ENCODE measurements at places on chromosomes 2 and 18.

GRCh38 chr2:236939271-236939670, 146.4 kb upstream of the COPS8 start:
- no peak for DNase-seq

DNA sequence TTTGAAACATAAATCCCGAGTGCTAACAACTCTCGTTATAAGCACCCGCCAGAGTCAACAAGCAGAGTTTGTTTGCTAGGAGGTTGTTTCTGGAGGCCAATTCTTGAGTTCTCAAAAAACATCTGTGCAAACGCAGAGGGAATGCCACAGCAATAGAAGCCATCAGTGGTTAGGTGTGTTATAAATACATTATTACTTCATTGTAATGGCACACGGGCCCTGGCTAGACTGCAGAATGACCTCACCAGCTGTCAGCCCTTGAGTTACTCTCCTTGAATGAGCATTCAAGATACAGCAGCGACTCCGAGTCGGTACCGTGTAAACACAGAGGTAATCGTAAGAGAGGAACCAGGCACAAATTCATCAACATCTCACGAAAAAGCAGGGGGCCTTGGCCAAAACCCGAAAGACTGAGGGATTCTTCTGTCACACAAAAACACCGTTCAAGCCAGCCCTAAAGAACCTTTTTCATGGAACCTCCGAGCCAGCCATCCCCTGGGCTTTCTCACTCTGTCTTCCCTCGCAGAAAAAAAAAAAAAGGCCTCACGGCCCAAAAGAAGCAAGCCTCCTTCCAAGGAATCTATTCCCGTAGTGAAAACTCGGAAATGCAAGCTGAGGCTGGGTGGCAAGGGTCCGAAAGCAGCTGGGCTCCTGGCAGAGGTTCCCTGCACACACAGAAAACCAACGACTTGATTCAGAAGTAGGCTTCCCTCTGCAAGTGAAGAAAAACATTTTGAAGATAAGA, 133.7 kb upstream of the MEIS1 start:
- DNase-seq: no peak

DNA sequence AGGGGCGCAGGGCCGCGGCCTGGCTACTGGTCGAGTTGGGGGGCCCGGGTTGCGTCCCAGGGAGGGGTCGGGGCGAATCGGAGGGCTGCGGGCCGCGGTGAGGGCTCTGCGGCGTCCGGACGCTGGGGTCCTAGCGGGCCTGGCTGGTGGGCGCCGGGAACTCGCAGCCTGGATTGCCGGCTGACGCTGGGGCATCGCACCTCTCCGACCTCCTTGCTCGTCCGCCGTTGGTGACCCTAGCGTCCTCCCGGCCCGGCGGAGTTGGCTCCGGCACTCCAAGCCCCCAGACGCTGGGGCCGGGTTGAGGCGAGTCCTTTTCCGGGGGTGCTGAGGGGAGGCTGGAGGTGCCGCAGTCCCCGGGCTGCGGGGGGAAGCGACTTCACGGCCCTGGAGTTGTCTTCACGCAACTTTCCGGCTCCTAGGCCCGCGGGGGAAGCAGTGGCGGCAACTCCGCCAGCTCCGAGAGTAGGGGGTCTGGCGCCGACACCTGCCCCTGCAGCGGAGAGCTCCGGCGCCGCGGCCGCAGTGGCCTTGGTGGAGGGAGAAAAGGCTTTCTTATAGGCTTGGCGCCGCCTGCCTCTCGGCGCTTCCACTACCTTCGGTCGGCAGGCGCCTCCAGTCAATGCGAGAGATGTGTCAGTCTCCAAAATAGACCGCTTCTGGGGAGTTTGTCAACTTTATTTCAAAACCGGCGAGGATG, 70.3 kb downstream of the HAUS1 start:
- DNase-seq: no peak

DNA sequence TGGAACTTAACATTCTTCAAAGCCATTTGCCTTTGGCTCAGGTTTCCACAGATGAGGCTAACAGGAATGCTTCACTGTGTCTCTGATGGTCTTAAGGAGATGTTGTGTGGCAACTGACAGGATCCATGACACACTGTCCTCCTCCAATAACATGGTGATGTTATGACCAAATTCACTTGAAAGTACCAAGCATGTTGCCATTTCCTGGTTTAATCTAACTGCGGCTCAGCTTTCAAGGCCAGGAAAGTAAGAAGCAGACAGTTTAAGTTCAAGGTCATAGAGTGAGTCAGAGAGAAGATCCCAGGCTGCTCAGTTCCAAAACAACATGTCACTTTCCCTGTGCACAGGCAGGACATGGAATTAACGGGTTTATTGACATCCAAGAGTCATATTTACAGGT, 513.6 kb downstream of the STK39 start:
- no peak for DNase-seq

- no peak for DNase-seq
These were observed 54.5 kb upstream of the GPR45 start for GRCh38 chr2:105186967-105187498.

DNA sequence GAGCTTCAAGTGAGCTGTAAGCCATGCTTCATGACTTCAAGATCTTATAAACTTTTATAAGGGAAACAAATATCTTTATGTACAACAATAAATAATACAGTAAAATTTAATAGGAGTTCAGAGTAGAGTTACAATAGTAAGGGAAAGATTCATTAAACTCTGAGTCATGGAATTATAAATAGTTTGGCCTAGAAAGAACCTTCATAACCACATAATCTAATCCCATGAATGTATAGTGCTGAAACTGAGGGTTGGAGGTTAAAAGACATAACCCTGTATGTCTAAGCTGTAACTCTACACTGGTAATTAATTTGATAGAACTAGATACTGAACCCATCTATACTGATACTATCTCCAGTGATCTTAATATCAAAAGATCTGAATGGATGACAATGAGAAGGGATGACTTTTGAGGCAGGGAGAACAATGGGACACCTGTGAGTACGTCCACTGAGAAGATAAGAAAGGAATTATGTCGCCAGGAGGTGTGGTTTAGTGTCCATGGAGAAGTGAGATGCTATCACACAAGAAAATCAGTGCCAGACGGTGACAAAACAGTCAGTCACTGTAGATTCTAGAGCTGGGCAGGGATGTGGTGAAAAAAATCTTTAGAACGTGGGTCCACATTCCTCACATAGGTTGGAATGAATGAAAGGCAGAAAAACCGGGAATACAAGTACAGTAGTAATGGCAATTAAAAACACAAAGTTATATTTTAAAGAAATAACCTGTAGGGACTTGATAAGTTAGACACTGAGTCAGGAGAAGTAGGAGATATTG, 1.1 kb downstream of the IL1F10 start:
- DNase-seq: no peak

DNA sequence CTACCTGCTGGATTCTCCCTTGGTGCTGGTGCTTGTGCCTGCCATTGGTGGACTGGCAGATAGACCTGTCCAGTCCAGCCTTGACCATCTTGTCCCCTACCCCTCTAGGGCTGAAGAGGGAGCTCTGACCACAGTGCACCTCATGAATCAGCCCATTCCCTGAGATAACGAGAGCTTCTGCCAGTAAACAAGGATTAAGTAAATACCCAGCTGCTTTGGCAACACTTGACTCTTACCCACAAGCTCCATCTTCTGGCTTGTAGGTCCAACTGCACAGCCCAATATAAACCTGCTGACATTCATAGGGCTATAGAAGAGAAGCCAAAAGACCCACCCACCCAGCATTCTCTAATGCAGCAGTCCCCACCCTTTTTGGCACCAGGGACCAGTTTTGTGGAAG, 186.4 kb downstream of the PIK3C3 start:
- DNase-seq: no peak

DNA sequence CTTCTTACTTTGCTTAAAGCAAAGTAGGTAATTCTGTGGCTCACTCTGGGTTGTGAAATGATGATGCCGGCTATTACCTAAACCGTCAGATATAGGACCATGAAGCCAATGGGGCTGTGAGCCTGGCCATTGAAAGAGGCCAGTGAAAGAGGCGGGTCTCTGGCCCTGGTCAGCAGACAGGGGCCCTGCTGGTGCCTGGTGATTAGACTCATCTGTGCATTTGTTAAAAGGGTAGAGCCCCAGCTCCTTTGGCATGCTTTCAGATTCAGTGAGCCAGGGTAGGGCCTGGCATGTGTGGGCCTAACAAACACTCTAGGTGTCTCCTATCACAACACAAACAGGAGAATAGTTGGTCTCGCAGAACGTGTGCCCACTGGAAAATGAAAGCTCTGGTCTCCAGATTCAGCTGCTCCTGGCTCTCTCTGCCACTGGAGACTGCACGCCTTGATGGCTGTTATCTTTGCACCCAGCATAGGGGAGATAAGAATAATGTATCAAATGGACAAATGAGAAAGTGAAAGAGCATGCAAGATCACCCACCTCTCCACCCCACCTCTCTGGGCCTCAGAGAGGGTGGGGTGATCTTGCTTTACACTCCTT, 6.9 kb downstream of the LRRC30 start:
- no peak for DNase-seq

- DNase-seq: no peak
These were observed 2.2 kb downstream of the CDKL4 start for GRCh38 chr2:39241588-39241987.

- no peak for DNase-seq
These were observed 56.8 kb downstream of the NXPH2 start for GRCh38 chr2:138723196-138723987.

DNA sequence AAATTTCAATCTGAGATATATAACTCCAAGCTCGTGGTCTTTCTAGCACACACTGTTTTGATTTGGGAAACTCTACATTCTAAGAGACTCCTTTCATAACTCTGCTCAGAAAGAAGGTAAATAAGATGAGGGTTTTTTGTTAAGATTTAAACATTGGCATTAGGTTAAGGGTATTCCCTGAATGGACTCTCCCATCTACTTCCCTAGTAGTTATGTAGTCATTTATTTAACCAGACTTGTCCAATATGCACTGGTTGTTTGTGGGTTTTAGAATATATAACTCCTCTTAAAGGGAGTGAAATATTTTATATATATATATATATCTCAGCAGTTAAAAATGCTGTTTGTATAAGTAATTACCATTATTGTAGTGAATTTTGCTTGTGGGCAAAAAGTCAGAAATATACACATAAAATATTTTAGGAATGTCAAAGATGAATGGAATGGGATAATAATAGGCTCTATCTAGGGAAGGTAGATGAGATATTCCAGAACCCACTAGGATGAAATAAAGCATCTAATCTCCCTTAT, 61.5 kb upstream of the WDR75 start:
- DNase-seq: no peak

GRCh38 chr2:140023291-140023690, 1243.1 kb upstream of the NXPH2 start:
- DNase-seq: no peak

GRCh38 chr2:234242459-234242836, 191.9 kb downstream of the SPP2 start:
- no peak for DNase-seq

- DNase-seq: no peak
These were observed 14.7 kb downstream of the LAMA3 start for GRCh38 chr18:23703987-23704384.

GRCh38 chr18:63505566-63506335, 29.0 kb downstream of the SERPINB5 start:
- DNase-seq: no peak

- no peak for DNase-seq
These were observed 172.6 kb upstream of the PIEZO2 start for GRCh38 chr18:11322006-11322405.

DNA sequence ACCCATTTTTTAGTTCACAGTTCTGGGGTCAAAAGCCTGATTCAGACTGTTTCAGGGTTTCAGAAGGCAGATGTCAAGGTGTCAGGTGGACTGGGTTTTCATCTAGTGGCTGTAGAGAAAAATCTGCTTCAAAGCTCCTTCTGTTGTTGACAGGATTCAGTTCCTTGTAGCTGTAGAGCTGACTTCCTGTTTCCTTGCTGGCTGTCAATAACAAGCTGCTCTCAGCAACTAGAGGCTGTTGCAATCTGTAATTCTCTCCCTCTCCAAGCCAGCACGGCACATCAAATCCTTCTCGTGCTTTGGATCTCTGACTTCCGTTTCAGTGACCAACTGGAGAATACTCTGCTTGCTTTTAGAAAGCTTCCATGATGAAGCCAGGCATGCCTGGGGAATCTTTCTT, 179.4 kb downstream of the DOK6 start:
- DNase-seq: no peak

GRCh38 chr18:72867746-72868584, at the start of gene NETO1:
Gene NETO1, minus strand, starts transcription at chr18:72867987. Its CDS starts 696 bp downstream, at chr18:72867291.
- no peak for DNase-seq

DNA sequence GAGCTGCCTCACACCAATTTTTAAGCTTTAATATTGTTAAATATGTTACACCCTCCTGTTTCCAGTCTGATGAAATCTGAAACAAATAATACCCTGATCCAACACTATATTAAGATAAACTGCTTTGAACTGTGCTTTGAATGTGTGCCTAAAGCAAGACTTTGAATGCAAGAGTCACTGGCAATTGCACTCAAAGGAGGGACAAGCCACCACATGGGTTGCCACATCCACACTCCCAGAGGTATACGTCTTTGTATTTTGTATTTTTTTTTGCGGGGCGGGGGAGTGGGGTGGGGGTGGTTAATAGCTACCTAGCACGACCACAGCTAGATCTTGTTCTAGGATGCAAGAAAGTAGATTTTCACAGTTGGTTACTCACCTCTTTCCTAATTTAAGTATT, 1.8 kb upstream of the ZEB2 start:
- no peak for DNase-seq

DNA sequence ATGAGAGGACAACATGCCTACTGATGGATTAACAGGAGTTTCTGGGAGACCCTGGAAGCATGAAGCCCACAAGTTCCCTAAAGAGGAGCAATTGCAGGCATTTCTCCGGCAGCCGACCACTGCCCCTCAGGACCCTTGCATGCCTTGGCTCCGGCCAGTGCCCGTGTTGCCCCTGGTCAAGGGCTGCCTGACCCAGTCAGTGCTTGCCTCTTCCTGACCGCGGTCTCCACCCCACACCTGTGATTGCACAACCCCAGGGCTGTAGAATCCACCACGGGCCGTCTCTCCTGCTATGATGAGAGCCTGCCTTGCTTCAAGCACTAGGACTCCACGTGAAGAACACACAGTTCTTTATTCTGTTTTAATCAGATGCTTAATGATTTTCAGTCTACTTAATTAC, 127.5 kb downstream of the GLI2 start:
- DNase-seq: no peak

GRCh38 chr2:19244460-19245363, 113.7 kb downstream of the OSR1 start:
- no peak for DNase-seq

- DNase-seq: no peak
These were observed 6.2 kb upstream of the PLCL1 start for GRCh38 chr2:197798187-197798586.

GRCh38 chr2:60972889-60973656, 44.4 kb upstream of the PEX13 start:
- no peak for DNase-seq

DNA sequence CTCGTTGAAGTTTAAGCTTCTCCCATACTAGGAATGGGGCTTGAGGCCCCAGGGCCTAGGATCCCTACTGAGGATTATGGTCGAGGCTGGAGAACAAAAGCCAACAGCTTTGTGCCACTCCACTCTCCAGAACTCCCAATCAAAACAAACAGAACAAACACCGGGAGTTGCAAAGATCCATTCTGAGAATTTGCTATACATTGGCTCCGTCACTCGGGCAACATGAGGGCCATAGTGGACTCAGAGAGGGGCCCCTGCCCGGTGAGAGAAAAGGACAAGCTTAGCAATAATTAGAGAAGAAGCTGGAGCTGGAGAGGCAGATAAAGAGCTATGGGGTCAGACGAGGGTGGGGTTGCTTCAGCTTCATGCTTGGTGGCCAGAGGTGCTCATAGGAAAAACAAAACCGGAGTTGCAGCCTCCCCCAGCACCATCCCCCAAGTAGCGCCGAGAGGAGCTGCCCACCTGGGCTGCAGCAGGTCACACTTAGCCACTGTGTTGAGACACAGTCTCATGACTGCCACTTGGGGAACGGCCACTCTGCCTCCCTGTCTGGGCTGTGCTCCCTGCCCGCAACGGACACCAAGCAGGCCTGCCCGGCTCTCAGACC, 142.3 kb upstream of the HAAO start:
- DNase-seq: no peak

Data from cortex of kidney (tissue), 1 donor.